Transverse colon (tissue), 4 donors: ENCODE measurements at places on chromosomes 16 and 17. TPM values are rescaled to one million over a fixed set of nuclear protein-coding genes. Genes with fewer than 3 reads are reported as not detected.

SOCS1 gene
- 2.2 TPM for total RNA-seq

SCARF1 gene
- 11.2 TPM for total RNA-seq

SSTR5 gene
- total RNA-seq = not detected

TEKT1 gene
- not detected for total RNA-seq

KRT39 gene
- total RNA-seq = not detected

ASGR1 gene
- total RNA-seq = 0.48 TPM

CSH1 gene
- not detected for total RNA-seq

NPB gene
- not detected for total RNA-seq
